ENCODE measurements at places on chromosomes 3 and 15.

DNA sequence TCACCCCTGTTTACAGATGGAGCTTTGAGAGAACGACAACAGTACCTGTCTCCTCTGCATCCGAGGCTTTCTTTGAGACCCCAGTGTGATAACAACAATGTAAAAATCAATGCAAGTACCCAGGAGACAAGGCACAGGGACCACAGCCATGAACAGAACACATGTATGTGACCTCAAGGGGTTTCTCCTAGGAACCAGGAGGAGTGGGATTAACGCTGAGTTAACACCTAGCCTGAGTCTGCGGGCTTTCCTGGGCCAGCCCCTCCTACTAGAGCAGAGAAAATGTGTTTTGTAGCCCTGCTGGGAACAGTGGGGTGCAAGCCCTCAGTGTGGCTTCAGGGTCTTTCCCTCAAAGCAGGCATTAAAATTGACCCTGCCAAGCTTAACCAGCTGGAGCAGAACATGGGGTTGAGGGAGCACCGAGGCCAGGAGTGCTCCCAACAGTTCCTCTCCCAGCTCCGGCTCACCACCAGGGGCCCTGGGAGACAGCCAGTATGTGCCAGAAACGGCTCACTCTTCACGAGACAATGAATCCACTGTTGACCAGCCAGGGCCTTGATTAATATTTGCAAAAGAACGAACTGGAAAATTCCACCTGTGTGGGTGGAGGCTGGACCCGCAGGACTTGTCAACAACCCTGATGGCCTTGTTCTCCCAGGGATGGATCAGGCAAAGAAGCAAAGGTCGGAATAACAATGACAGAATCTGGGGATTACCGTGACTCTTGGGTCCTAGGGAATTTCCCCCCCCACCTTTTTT, 3.6 kb downstream of the CHDH start:
- DNase-seq: no peak

DNA sequence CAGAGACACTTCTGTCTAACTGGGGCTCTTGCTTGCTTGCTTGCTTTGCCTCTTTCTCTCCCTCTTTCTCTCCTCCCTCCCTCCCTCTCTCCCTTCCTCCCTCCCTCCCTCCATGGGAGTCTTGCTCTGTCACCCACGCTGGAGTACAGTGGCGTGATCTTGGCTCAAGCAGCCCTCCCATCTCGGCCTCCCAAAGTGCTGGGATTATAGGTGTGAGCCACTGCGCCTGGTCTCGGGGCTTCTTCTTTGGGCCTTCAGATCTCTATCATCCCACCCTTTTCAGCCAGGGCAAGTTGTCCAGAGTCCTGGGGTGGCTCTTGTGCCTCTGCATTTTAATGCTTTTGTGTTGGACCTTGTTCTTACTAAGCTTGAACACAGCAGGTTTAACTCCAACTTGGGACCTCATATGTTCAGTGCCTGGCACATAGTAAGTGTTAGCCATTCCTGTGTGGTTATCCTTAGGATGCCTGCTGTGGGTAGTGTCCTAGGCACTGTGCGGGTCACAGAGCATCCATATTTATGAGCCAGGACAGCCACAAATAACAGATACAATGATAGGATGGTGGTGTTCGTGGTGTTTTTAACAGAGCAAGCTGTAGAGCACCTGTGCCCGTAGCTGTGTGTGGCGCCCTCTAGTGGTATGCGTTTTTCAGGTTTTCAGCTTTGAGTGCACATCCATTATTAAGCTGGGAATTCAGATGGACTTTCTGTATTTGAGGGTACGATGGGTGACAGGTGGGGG, 75.1 kb downstream of the CCK start:
- DNase-seq: peak; percentile 39

- no peak for DNase-seq
Observed at GRCh38 chr3:16506884-16507577, 6.5 kb downstream of the RFTN1 start.

GRCh38 chr3:177553579-177553978, 356.3 kb upstream of the TBL1XR1 start:
- DNase-seq: no peak

DNA sequence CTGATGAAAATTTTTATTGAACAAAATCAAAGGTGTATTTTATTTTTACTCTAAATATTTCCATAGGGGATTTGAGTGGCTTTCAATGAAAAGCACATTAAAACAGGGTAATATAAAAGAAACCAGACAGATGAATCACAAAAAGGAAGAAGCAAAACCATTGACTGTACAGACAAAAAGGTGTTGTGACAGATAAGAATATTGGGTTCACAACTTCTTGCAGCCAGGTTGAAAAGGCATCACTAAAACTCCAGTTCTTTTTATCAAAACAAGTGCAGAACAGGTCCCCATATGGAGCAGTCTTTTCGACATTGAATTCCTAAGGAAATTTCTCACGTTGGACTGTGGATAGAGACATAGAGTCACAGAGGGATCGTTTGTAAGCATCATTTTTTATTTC, 53.8 kb downstream of the AGTR1 start:
- no peak for DNase-seq

GRCh38 chr3:123656691-123657090, 71.8 kb upstream of the HACD2 start:
- peak; percentile 22 for DNase-seq

DNA sequence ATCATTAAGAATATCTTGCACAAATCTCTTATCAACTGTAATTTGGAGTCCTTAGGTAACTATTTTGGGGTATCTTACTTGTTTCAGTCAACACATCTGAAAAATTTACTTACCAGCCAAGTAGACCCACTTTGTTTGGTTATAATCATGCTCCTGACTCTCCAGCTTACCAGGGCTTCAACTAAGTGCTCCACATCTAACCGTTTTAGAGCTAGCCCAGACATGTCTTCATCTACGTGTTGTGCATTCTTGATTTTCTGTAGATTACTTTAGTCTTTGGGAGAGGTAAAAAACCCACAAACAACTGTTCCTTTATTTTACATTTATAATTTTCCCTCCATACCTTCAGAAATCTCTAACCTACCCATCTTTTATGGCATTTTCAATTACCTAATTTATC, 17.2 kb downstream of the EAF2 start:
- no peak for DNase-seq

DNA sequence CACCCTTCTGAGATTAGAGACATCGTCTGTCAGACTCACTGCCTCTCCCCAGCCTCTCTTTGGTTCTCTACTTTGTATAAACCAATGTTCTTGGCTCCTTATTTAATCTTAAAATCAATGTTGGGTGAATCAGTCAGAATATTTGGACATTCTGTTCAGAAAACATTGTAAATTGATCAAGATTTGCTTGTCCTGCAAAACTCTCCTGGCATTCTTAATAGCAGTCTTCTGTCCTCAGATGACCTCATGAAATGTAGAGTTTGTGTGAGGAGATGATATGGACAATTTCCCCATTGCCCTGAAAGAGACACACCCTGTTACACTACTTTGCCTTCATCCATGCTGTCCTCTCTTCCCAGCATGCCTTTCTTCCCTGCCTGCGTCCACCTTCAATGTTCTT, 33.6 kb downstream of the CD200R1L start:
- no peak for DNase-seq

DNA sequence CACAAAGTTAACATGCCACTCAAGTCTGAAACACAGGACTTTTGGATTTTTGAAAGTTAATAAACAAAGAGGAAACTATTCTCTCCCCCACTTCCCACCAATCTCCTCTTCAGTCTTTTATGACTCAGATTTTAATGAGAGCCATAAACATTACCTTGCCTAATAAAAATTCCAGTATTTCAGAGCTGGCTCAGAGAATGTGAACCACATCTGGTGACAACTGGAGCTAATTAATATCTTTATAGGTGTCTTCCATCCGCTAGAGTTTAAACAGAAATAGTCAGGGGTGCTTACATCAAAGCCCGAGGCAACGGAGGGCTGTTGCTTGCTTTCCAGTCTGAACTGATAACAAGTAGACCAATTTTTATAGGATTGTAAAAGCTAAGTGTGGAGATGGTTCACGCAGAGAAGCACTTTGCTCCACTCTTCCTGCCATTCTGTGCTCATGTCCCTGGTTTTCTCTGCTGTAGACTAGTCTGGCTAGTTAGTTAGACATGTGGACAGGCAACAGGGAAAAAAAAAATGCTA, 363.6 kb downstream of the NR2F2 start:
- DNase-seq: no peak

DNA sequence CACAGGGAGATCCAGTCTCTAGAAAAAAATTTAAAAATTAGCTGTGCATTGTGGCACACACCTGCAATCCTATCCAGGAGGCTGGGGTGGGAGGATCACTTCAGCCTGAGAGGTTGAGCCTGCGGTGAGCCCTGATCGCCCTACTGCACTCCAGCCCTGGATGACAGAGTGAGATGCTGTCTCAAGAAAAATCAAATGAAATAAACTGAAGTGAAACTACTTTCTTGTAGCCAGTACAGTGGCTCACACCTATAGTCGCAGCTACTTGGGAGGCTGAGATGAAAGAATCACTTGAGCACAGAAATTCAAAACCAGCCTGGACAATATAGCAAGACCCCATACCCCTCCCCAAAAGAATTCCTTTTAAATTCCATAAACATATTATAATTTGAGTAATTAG, 35.4 kb downstream of the SMARCC1 start:
- DNase-seq: no peak

GRCh38 chr3:549636-550035, 353.1 kb downstream of the CHL1 start:
- no peak for DNase-seq

GRCh38 chr3:45915518-45916231, 27.6 kb upstream of the CXCR6 start:
- peak; percentile 23 for DNase-seq

GRCh38 chr3:173725507-173725906, 328.0 kb downstream of the NLGN1 start:
- no peak for DNase-seq

DNA sequence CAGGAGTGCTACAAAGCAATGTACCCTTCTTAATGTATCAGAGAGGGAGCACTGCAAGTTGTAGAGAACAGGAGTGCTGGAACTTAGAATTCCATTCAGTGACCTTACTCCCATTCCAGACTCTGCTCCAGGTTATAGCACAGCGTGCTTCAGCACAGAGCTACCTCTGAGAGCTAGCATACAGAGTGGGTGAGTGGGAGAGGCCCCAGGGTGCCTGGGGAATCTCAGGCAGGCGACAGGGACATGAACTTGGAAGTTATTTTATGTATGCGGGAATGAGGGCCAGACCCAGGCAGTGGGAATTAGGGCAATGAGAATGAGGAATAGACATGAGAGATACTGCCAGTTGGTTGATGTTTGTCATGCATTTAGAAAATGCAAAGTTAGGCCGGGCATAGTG, 3.7 kb upstream of the KNG1 start:
- DNase-seq: no peak

DNA sequence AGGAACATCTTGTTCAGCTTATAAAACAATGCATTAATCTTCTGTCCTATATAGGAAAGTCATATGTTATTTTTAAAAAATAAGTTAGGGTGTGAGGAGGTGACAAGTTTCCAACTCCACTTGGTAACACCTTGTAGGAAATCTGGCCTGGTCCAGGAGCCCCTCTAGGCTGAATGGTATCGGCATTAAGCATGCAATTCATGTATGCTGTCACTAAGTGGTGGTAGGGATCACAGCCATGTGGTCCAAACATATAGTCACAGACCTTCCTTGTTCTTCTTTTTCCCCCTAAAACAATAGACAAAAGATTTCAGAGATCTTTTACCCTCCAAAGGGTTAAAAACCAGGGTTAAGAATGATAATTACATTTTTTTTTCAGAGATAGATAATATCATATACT, 4.2 kb upstream of the APBA2 start:
- DNase-seq: no peak

DNA sequence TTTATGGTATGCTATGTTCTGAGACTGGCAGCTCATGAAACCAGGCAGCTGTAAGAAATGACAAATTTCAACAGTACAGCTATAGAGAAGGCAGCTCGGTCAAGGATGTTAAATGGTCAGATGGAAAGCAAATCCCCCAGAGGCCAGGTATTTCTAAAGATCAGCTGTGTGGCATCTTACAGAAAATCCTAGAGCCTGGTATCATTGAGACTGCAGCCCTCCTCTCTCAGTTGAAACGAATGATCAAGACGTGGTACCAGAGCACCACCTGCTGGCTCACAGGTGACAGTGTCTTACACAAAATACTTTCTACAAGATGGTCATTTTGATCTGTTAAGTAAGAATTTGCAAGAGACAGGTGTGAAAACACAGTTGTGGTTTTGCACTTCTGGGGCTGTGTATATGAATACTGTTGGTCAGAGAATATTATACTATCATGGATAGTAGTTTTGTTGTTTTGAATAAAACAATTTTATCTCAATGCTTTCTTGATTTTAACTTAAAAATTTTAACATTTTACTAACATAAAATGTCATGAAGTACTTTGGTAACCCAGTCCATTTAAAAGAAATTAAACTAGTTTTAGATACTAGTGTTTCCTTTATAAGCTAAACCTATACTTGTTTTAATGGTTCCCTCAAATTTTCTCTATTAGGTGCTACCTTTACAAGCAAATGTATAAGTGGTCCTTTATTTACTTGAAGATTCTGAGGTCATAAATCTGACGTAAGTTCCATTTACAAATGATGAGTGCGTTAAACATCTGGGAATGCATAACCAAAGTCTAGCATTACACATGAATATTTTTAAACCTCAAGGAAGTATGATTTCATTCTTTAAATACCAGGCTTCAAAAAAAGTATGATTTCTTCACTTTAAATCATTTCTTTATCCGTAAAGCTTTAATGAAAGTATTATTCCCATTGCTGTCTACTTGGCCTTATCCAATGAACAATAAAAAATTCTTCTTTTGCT, 121.8 kb downstream of the PDZRN3 start:
- DNase-seq: peak; percentile 46

- no peak for DNase-seq
Observed at GRCh38 chr15:85515212-85515611, 134.8 kb downstream of the AKAP13 start.

DNA sequence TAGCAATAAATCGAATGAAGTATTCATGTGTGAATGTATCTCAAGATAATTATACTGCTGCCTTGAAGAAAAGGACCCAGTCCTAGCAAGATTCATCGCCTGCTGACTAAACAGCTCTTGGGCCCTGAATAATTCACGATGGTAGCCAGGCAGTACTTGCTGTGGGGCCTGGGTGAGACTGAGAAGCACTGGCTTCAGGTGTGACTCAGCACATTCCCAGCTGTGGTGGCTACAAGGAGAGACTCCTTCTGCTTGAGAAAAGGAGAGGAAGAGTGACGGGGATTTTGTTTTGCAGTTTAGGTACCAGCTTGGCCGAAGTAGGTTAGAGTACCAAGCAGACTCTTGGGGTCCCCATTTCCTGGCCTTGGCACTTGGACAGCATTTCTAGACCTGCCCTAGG, 47.6 kb upstream of the CD200R1L start:
- no peak for DNase-seq

GRCh38 chr15:70337277-70338186, 239.8 kb upstream of the TLE3 start:
- no peak for DNase-seq
